ENCODE measurements at places on chromosomes 12 and 14. TPM values are rescaled to one million over a fixed set of nuclear protein-coding genes. Genes with fewer than 3 reads are reported as not detected.

The DICER1 gene
- total RNA-seq: 25.1 TPM

The TOMM20L gene
- total RNA-seq: not detected

The TAS2R20 gene
- total RNA-seq: 2.2 TPM

The IL26 gene
- total RNA-seq: not detected

The B4GALNT3 gene
- total RNA-seq: not detected

The AKAP3 gene
- total RNA-seq: 1.5 TPM

The SMIM41 gene
- 9.8 TPM for total RNA-seq

The IFI27L1 gene
- 17.7 TPM for total RNA-seq

The TDRD9 gene
- total RNA-seq: 0.37 TPM

The CDK2 gene
- 7.1 TPM for total RNA-seq

The OLR1 gene
- 3.1 TPM for total RNA-seq

All from smooth muscle cell of bladder (primary cell).